ENCODE measurements at places on chromosomes 5 and 9.

DNA sequence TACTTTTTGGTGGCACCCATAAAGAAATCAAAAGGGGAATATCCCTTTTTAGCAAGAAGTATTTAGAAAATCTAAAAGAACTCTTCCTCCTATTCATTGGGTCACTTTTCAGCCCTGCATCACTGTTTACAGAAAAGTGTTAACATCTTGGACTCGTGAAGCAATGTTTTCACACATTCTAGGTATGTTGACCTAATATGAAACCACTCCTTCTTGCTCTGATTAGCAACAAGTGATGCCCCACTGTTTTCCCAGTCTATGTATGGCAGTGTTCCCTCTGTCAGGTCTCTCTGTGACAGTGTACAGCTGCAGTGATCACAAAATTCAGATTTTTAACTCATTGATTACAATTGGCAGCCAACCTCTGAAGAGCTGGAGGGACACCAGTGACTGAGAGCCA, 148.2 kb upstream of the SLC12A2 start:
- DNase-seq: no peak

GRCh38 chr5:36723912-36724311, 117.5 kb downstream of the SLC1A3 start:
- no peak for DNase-seq

- no peak for DNase-seq
These were observed 24.0 kb downstream of the CSF1R start for GRCh38 chr5:150062216-150062922.

- DNase-seq: no peak
These were observed 42.0 kb upstream of the PITX1 start for GRCh38 chr5:135076051-135076491.

DNA sequence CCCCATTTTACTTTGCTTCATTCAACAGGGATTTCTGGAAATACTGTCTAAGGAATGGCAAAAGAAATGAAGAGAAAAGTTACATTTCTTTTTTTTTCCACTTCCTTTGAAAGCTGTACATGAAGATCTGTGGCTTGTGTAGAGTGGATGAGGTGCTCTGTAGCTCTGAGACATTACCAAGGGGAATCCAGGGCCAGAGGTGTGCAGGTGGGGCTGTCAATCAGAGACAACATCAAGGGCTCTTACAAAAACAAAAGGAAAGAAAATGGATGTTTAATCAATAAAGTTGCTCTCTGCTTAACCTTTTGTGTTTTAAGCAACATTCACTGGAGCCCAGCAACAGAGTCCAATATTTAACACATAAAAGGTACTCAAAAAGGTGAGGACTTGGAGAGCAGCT, 391.1 kb downstream of the TMEM38B start:
- DNase-seq: no peak

GRCh38 chr5:168324859-168325630, 33.6 kb downstream of the WWC1 start:
- no peak for DNase-seq

DNA sequence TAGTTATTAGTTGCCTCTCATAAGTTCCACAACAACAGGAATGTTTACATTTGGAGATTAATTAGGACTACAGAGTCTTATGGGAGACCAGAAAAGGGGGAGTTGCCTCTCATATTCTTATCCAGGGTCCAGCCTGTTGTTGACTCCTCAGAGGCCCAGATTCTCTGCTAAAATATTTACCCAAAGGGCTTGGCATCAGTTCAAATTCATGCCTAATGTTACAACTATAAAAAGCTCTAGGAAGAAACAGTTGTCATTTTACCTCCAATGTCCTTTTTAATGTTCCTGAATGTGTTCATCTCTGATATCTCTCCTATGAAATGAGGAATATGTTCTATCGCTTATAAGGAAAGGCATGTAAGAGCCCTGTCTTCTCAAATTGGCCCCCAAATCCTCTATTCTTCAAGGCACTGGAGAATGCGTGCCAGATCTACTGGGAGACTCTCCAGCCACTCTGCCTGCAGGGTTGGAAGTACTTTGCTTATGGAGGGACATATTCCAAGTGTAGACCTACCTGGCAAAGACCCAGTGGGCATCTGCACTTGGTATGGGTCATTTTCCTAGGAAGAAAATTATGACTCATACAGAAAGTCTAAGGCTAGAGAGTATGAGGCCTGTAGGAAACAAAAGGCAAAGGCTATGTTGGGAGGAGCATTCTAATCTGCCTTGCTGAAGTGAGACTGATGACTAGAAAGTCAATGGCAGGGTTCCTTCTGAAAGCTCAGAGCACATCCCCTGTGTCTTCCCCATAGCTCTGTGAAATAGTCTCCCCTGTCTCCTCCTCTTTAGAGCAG, 192.6 kb downstream of the ESM1 start:
- DNase-seq: no peak

DNA sequence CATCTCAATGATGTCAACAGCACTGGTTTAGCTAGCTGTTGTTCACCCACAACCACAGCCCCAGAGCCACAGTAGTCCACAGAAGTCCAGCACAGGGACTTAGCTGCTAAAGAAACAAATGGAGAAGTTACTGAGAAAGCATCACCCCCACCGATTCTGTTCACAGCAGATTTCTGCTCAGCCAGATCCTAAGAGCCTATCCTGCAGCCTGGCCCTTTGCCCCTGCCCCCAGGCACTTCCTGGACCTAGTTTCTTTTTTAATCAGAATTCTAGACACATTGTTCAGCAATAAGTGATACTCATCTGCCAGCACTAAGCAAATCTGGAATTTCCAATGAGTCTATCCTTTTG, 7.4 kb downstream of the B4GALT1 start:
- peak; percentile 52 for DNase-seq

DNA sequence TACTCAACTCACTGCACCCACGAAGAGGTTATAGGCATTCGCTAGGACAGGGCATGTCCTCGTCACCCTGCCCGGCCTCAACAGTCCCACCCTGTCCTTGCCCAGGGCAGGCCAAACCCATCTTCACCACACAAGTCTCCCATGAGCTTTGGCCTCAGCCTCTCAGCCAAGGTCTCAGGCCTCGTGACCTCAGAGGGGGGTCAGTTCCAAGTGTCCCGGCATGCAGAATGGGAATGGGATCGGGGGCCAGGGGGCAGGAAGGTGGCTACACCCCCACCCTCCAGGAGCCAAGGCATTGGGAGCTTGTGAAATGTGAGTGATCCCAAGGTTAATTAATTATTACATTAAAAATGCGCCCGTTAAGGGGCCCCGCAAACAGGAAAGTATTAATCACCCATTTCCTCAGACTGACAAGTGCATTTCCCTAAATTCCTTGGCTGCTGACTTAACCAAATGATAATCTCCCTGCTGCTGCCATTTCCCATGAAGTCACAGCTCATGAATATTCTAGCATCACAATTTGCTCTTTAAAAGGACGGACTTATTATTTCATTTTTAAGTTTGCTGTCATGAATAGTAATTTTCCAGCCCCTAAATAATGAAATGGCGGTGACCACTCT, 8.0 kb upstream of the UBAC1 start:
- DNase-seq: no peak

DNA sequence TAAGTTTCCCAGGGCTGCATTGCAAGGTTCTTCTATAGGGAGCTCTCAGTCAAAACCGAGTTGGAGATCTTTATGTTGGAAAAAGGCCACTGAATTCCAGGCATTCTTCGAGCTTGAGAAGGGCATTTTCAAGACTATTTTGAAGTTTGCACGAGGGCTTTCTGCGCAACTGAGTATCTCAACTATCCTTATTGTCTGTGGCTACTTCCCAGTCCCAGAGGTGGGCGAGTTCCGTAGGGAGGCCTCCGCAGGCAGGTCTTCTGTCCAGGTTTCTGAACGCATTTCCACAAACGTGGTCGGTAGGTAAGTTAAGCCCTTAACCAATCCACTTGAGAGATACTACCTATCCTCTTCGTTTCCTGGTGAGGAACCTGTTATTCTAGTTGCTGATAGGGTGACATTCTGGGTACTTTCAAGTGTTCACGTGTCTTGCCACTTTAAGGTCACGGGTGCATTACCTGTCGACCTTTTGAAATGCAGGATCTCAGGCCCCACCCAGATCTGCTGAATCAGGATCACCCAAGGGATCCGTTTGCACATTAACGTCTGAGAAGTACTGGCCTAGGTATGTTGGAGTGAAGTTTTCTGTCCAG, 51.4 kb upstream of the TJP2 start:
- DNase-seq: no peak

- DNase-seq: no peak
These were observed 677 bp upstream of the ZNF79 start for GRCh38 chr9:127423476-127423933.

DNA sequence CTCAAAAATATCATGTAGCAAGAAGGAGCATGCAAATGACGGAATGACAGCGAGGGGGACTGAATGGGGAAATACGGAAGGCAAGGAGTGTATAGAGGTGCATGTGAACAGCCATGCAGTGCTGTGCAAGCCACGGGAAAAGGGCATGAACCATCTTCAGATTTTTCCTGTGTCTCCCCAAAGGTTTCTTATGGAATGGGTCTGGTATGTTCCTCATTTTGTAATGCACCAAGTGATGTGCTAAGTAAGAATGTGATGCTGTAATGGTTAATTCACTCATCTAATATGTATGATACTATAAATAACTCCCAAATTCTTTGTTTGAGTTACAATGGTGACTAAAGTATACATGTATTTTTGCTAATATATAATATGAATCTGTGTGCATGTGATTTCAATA, 99.0 kb upstream of the DAB2 start:
- DNase-seq: no peak

- DNase-seq: no peak
These were observed 60.4 kb downstream of the RAB14 start for GRCh38 chr9:121141306-121141705.

DNA sequence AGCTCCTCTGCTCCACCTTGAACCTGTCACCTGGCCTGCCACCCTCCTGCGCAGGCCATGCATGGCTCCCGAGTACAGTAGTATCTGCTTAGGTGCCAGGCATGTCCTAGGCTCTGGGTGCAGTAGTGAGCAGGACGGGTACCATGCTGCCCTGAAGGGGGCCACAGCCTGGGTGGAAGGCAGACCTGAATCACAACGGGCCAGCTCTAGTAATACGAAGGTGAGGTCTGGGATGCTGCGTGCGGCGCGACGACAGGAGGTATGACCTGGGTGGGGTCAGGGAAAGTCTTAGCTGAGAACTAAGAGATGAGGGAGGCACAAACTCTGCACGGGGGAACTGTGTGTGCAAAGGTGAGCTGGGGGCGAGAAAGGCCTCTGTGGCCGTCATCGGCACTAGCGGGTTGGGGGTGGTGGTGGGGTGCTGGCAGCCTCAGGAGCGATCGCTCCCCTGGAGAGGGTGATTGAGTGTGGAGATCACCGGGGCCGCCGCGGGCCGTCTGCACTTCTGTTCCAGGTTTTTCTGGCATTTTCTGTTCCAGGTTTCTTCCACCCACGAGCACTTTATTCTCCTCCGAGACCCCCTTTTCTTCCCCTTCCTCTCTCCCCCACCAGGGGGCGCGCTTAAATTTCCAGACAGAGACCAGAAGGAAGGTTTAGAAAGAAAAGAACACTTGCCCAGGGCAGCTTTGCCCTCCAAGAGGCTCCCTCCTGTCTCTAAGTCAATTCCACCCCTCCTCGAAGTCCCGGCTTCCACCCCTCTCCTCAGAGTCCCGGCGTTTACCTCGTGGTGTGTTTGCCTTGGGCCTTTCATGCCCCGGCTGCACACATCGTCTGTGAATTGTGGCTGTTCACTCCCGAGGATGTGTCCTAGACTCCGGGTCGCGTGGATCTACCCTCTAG, 15.1 kb downstream of the PDLIM4 start:
- peak; percentile 34 for DNase-seq

DNA sequence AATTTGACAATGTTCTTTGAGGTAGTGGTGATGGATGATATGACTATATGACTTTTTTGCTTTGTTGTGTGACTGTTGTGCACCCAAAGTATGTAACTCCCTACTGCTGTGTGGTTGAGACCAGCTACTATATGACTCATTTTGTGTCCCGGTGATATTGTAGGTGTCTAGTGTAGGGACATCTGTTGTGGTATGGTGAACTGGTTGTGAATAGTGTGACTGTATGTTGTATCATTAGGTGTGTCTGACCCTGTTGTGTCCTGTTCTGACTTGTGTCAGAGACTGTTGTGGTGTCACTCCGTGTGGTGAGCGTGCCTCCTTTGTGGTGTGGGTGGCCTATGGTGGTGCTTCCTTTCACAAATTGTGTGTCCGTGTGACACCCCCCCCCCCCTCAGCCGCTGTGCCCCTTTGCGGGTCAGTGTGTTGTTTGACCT, 11.2 kb upstream of the CXXC5 start:
- DNase-seq: no peak

GRCh38 chr5:34495178-34495577, 160.9 kb upstream of the RAI14 start:
- no peak for DNase-seq

- no peak for DNase-seq
These were observed 520 bp downstream of the PCDH12 start for GRCh38 chr5:141957367-141957996.

DNA sequence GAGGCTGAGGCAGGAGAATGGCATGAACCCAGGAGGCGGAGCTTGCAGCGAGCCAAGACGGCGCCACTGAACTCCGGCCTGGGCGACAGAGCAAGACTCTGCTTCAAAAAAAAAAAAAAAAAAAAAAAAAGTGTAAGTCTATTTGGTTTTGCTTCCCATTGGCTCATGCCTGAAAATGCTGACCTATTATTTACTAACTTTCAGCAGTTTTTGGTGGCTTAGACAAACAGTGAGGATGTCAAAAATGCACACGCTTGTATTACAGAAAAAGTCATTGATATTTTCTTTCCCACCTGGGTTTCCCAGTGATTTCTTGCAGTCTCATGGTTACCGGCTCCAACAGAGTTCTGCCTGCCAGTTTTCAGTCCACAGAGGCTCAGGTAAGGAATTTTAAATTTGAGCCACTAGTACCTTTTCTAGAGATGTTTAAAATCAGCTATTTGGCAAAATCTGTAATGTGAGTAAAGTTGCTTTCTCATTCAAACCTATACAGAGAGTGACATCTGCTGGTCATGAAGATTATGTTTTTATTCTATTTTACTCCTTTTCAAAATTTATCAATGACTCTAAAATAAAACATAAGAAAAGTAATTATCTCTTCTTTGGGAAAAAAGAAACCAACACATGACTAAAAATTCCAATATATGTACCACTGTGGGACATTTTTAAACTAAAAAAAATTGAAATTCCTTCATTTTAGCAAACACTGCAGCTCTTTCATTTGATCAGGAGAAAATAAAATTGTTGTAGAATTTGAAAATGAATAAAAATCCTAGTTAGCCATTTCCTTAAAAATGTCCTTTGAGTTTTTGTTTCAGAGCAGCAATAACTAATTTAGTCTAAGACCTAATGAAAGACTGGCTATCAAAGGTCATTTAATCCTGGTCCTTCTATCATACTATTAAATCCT, 8.8 kb downstream of the FAM200C start:
- no peak for DNase-seq

GRCh38 chr5:134209477-134210245, 16.2 kb downstream of the PPP2CA start:
- DNase-seq: no peak

- no peak for DNase-seq
These were observed 79.7 kb upstream of the SSBP2 start for GRCh38 chr5:81830596-81830995.
